ENCODE measurements at places on chromosomes 3 and 15.

- no peak for DNase-seq
These were observed 5.2 kb downstream of the SNX1 start for GRCh38 chr15:64100958-64101357.

DNA sequence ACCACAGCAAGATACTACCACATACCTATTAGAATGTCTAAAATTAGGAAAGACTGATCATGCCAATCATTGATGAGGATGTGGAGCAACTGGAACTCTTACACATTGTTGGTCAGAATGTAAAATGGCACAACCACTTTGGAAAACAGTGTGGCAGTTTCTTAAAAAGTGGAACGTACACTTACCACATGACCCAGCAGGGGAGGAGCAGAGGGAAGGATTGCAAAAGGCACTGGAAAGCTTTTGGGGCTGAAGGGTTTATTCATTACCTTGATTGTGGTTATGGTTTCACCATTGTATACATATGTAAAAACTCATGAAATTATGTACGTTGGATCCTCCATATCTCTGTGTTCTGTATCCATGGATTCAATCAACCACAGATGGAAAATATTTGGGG is 3.3 kb upstream of the EHD4 start:
- DNase-seq: no peak

GRCh38 chr3:128077202-128077624 is 25.0 kb downstream of the SEC61A1 start:
- DNase-seq: no peak

GRCh38 chr15:59242649-59243048 is 36.0 kb downstream of the LDHAL6B start:
- DNase-seq: no peak

GRCh38 chr3:192382861-192383260 is 344.5 kb downstream of the FGF12 start:
- DNase-seq: no peak

- DNase-seq: no peak
These were observed 99.2 kb downstream of the FBN1 start for GRCh38 chr15:48546296-48546695.

- no peak for DNase-seq
These were observed 2.7 kb upstream of the CTSH start for GRCh38 chr15:78947506-78947905.

DNA sequence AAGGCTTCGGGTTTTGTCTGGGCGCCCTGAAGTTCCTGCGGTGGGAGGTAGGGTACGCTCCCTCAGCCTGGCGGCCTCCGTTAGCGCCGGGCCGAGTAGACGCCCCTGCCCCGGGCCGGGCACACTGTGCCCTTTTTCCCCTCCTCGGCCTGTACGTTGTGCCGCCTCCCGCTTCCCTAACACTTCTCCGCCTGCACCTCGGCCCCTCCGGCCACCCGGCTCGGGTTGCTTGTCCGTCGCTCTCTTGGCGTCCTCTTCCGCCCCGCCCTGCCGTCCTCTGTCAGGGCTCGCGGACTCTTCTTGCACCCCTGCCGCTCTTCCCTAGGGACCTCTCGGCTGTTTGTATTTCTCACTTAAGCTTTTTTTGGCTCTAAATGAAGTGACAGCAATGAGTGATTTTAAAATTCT is 384 bp downstream of the KNL1 start:
- DNase-seq: peak; percentile 79

- DNase-seq: peak; percentile 42
These were observed 144.4 kb downstream of the DNAJB8 start for GRCh38 chr3:128322030-128323022.

GRCh38 chr3:56857178-56857577 is 55.4 kb upstream of the ARHGEF3 start:
- no peak for DNase-seq

- DNase-seq: no peak
These were observed 13.3 kb upstream of the SH3BP5 start for GRCh38 chr3:15345608-15346137.

DNA sequence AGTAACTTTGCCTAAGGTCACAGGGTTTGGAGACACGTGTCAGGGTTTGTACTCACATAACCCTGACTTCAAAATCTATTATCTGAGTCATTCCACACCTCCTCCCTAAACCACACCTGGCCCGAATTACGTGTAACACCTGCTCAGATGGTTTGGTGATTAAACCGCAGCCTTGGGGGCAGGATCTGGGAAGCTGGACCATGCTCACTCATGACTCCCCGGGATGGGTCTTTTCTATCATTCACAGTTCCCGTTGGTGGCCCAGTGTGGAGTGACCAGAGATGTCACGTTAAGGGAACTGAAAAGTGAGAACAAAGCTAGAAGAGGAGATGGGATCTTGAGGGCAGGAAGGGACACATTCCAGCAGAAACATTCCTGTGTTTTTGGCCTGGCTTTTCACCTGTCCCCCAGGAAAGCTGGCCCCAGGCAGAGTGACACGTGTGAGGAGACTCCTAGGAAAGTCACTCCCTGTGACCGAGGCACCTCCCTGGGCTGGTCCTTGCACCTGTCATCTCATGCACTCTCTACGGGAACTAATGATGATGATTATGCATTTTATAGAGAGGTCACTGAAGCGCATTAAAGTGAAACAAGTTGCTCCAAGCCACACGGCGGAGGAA is 75.4 kb upstream of the POMGNT2 start:
- no peak for DNase-seq

GRCh38 chr3:190526787-190527762 is 13.2 kb downstream of the IL1RAP start:
- DNase-seq: no peak

DNA sequence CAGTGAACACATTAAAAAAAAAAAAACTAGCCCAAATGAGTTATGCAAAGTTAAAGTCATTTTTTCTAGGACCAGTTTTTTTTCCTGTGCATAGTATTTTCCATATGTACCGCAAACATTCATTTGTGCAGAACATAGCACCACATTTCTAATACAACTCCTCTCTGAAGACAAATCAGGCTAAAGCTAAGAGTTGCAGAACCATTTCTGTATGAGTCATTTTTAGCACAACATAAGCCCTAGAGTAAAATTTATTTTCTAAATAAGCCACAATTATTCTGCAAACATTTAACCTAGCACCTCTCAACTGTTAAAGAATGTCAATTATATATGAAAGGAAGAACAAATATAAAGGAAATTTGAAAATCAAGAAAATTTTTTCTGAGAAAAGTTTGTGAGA is 375.8 kb downstream of the TIGIT start:
- DNase-seq: no peak

GRCh38 chr15:95170561-95171380 is 939.4 kb downstream of the MCTP2 start:
- no peak for DNase-seq

DNA sequence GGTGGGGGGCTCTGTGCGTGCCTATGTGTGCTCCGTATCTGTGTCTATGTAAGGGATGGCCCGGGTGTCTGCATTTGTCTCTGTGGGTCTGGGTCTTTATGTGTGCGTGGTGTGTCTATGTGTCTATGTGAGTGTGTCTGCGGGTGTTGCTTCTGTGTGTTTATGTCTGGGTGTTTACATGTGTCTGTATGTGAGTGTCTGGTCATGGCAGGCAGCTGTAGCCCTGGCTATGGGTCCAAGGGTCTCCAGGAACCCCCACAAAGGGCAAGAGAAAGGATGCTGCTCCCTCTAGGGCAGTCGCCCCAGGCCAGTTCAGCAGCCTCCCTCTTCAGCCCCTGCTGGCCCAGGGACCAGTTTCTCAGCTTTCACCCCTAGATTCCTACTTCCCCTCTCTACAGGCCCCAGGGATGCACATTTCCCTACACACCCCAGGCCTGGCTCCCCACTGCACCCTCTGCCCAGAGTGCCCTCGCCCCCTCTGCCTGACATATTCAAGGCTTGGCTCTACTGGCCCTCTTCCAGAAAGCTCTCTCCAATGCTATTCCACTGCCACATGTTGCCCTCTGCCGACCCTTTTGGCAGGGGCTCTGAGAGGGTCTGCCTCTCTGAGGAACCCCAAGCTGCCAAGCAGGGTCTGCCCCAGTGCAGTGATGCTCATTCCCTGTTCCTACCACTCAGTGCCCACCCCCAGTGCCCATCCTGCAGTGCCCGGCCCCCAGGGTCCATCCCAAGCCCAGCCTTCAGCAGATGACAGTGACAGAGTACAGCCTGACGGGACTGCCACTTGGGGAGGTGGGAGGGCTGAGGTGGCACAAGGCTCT is 1.0 kb upstream of the MYL3 start:
- no peak for DNase-seq

- DNase-seq: no peak
These were observed 274.9 kb upstream of the TGFBR2 start for GRCh38 chr3:30331519-30331918.

DNA sequence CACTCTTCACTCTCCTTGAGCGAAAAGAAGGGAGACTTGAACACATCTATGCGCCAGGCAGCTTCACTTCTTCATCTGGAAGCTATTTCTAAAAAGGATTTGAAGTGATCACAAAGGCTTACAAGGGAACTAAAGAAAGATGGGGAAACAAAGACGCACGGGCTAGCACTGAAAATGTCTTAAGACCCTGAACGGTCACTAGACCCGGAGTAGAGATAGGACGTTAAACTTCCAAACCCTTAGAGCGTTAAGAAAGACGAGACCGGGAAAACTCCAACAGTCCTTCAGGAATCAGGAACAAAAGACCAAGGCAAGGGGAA is 47.5 kb upstream of the EPHB3 start:
- no peak for DNase-seq

- no peak for DNase-seq
These were observed 64.5 kb downstream of the MDFIC2 start for GRCh38 chr3:70247955-70248354.

- no peak for DNase-seq
These were observed 238.7 kb downstream of the CPNE4 start for GRCh38 chr3:131796111-131796510.

DNA sequence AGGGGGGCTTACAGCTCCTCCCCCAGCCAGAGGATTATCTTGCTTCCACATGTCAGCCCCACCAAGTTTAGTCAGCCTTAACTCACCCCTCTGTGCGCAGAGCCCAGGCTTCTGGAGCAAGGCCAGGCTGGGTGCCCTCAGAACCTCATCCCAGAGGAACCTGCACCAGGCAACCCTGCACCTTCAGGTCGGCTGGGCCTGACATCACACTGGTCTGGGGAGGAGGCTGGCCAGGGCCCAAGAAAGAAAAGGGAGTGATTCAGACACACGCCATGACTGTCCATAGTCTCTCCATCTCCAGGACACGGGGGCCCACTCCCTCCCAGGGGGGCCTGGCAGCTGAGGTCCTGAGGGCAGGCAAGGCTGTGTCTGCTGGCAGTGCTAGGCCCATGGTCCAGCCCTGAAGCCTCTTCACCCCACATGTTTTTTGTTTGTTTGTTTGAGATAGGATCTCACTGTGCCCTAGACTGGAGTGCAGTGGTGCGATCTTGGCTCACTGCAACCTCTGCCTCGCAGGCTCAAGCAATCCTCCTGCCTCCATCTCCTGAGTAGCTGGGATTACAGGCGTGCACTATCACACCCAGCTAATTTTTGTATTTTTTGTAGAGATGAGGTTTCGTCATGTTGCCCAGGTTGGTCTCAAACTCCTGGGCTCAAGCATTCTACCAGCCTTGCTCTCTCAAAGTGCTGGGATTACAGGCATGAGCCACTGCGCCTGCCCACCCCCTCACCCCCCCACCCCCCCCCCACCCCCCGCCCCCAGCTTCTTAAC is 11.1 kb downstream of the TNK2 start:
- DNase-seq: peak; percentile 76

- peak; percentile 8 for DNase-seq
These were observed 24.0 kb downstream of the ABI3BP start for GRCh38 chr3:100968932-100969906.

DNA sequence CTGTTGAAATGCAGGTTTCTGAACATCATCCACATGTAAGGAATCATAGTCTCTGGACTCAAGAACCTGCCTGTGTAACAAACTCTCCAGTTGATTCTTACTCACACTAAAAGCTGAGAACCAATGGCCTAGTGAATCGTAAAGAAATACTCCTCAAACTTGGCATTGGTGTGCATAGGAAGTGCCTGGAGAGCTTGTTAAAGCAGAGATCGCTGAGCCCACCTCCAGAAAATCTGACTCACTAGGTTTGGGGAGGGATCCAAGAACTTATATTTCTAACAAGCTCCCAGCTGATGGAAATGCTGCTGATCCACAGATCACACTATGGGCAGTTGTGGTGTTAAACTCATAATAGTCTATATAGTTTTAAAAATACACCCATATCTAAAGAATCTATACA is 55.8 kb upstream of the LMCD1 start:
- DNase-seq: no peak

DNA sequence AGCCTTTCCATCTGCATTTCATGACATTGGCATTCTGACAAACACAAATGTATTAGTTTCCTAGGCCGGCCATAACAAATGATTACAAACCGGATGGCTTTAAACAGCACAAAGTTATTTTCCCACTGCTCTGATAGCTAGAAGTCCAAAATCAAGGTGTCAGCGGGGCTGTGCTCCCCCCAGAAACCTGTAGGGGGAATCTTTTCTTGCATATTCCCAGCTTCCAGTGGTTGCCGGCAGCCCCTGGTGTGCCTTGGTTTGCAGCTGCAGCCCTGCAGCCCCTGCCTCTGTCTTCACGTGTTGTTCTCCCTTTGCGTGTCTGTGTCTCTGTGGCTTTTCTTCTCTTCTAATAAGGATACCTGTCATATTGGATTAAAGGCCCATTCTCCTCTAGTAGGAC is 79.0 kb upstream of the CDV3 start:
- DNase-seq: peak; percentile 63

DNA sequence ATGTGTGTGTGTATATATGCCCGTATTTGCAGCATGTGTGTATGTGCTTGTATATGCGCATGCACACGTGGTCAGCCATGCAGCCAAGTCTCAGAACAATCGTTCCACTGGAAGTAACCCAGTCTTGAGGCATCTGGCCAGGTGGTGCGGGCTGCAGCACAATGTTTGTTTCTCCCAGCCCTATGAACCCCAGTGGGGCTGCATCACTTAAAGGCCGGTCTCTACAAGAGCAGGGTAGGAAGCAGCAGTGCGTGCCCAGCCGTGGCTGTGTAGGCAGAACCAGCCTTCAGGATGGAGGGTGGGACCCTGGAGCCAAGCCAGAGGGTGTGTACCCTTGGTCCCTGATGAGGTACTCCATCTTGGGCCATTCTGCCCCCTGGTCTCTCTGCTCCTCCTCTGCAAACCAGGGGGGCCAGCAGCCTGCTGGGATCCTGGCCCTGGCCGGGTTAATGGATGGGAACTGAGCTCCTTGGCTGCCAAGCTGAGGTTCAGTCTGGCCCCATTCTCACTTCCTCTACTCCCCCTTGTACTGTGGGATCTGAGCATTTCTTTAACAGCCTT is 11.8 kb downstream of the KLF13 start:
- no peak for DNase-seq

DNA sequence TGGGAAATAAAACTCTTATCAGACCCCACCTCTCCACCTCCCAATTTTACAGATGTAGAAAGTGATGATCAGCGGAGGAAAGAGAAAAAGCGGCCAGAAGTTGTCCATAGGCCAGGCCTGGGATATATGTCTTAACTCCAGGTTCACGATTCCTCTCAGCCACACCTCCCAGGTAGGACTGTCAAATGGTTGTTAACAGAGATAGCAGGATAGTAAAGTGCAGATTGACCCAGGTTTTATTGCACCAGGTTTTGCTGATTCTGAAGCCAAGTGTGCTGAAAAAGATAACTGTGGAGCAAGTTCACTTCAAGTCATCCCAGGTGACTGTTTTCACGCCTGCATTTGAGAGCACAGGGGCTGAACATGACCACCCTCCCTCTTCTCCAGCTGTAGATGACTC is 36.1 kb downstream of the LSM3 start:
- DNase-seq: no peak

All from BE2C (cell line).